Stimulated activated CD8-positive, alpha-beta memory T cell treated with anti-CD3 and anti-CD28 coated beads, Interleukin-15, amount 100 ng/mL, for 24 hours (primary cell): ENCODE measurements at places on chromosomes 6 and 20.

DNA sequence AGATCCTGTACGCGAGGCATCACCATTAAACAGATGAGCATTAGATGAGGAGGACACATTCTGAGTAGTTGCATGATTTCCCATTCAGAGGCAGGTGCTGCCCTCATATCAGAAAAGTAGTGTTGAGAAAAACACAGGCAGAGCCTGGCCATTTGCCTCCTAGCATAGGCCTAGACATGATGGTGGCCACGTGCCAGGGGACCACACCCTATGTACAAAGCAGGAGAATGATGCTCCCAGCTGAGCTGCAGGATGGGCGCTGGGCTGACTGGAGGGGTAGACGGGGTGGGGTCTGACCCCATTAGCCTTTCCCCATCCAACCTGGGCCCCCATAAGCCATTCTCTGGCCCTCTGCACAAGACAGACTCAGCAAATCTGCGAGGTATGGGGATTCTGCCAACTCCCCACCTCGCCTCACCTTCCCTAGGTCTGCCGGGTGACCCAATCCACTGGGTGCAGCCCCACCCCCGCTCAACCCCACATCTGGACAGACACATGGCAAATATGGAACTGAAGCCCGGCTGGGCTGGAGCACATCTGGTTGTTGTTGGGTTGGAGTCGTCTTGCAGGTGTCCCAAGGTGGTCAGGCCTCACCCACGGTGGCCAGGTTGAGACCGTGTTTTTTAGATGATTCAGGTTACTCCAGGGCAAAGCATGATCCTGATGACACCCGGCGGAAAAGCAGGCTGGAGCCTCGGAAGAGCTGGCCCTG lies 13.9 kb downstream of the PI16 start:
- DNase-seq: no peak

GRCh38 chr20:40317156-40317790 lies 371.8 kb downstream of the MAFB start:
- DNase-seq: no peak

GRCh38 chr6:72746276-72746675 lies 124.4 kb downstream of the KCNQ5 start:
- DNase-seq: no peak

DNA sequence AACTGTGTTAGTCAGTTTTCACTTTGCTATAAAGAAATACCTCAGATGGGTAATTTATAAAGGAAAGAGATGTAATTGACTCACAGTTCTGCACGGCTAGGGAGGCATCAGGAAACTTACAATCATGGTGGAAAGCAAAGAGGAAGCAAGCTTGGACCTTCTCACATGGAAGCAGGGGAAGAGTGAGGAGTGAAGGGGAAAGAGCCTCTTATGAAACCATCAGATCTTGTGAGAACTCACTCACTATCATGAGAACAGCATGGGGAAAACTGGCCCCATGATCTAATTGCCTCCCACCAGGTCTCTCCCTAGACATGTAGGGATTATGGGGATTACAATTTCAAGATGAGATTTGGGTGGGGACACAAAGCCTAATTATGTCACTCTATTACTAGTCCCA lies 41.3 kb upstream of the PLAGL1 start:
- DNase-seq: no peak

DNA sequence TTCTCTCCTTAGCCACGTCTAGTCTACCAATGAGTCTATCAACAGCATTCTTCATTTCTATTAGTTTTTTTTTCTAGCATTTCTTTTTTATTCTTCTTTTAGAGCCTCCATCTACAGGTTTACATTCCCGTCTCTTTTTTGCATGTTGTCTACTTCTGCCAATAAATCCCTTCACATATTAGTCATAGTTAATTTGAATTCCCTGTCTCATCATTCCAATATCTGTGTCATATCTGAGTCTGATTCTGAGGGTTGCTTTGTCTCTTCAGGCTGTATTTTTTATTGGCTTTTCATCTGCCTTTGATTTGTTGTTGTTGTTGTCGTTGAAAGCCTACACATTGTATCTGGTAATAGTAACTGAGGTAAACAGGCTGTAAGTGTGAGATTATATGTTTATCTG lies 104.6 kb downstream of the HMGCLL1 start:
- no peak for DNase-seq
